Activated gamma-delta T cell (primary cell): ENCODE measurements at places on chromosomes 12 and 14.

GRCh38 chr12:104858611-104859543 is 99.2 kb downstream of the SLC41A2 start:
- DNase-seq = no peak

DNA sequence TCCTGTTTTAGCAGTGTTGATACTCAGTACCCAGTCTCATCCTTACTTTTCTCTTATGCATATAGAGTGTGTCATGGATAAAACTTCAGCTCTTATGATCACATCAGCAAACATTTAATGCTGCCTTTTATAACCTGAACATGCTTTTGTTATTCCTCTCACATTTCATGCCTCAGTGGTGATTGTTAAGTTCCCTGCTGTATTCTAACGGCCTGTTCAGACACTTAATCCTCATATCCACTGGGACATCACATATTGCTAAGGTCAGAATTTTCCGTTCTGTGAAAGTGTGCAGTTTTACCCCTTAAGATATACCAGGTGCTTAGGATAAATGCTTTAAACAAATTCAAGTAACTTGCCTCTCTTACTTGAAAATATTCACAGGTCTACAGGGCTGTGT is 268.7 kb upstream of the SEL1L start:
- no peak for DNase-seq

- no peak for DNase-seq
Measured at GRCh38 chr12:77213319-77213718, 147.9 kb upstream of the E2F7 start.

GRCh38 chr14:84988357-84988756 is 541.6 kb upstream of the FLRT2 start:
- no peak for DNase-seq

GRCh38 chr12:75509621-75510020 is 1.8 kb downstream of the KRR1 start:
- no peak for DNase-seq

DNA sequence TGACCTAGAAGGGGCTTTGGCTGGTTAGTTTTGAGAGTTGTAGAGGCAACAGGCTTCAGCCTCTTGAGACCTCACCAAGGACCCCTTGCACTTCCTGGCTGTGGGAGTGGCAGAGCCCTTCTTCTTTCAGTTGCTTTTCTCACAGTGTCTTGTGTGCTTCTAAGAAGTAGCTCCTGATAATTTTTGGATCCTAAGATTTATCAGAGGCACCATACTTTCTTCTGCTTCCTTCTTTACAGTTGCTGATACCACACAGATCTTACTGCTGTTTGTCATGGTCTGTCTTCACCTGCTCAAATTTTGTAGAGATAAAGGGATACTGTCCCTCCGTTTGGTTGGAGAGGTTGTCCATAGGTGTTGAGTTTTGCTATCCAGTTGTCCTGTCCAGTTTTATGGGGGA is 33.8 kb downstream of the VRK1 start:
- no peak for DNase-seq

GRCh38 chr12:84502180-84502860 is 410.3 kb downstream of the SLC6A15 start:
- no peak for DNase-seq

DNA sequence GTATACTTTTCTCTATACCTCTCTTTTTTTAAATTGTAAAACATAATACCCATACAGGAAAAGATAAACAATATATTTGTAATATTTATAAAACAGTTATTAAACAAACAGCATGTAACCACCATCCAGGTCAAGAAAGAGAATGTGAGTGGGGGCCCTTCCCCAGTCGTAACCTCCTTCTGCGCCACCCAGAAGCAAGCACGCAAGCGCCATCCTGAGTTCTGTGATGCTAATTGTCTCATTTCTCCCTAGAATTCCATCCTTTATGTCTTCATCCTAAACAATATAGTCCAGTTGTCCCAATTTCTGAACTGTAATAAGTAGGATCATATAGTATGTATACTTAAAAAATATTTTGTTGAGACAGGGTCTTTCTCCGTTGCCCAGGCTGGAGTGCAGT is 129.5 kb downstream of the EXOC5 start:
- DNase-seq = no peak

GRCh38 chr14:57261604-57262003 is 7.1 kb downstream of the EXOC5 start:
- no peak for DNase-seq

GRCh38 chr12:95002754-95003153 is 743 bp downstream of the NDUFA12 start:
- DNase-seq = no peak

DNA sequence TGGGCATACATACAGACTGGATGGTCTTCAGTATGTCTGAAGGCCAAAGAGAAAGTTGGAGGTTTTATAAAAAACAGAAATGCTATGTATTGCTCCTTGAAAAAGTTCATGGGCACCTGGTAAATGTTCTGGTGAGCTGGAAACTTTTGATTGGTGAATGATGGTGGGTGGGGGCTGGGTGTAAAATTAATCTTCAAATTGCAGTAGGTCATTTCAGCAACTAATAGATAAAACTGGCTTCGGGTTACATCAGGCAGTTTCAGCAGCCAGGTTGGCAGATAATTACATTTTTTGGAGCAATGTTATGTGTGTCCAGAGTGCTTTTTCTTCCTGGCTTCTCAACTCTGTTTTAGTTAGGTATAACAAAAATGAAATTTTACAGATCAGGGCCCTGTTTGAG is 35.3 kb downstream of the SDR9C7 start:
- DNase-seq = no peak

- no peak for DNase-seq
Measured at GRCh38 chr12:131129839-131130238, 176.1 kb downstream of the ADGRD1 start.

DNA sequence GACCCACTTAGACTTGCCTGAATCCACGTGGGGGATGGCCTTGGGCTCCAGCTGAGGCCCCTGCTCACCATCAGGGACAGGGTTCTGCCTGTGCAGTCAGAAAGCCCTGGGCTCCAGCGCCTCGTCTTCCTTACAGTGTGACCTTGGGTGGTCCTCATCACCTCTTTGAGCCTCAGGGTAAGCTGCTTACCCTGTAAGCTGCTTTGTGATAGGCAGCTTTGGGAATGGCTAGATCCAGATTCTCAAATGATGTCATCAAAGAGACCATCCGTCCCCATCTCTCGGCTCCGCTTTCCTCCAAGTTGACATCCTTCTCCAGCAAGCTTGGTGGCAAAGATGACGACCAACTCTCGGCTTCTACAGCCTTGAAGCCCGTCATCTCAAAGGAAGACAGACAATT is 127.0 kb downstream of the ADCK1 start:
- no peak for DNase-seq

- no peak for DNase-seq
Measured at GRCh38 chr14:100547633-100548294, 39.5 kb downstream of the BEGAIN start.

GRCh38 chr12:122928404-122929147 is 32.7 kb upstream of the VPS37B start:
- no peak for DNase-seq
